ENCODE measurements at places on chromosomes 16 and 17.

GRCh38 chr17:8326511-8327302 is 12.9 kb upstream of the ODF4 start:
- no peak for DNase-seq

DNA sequence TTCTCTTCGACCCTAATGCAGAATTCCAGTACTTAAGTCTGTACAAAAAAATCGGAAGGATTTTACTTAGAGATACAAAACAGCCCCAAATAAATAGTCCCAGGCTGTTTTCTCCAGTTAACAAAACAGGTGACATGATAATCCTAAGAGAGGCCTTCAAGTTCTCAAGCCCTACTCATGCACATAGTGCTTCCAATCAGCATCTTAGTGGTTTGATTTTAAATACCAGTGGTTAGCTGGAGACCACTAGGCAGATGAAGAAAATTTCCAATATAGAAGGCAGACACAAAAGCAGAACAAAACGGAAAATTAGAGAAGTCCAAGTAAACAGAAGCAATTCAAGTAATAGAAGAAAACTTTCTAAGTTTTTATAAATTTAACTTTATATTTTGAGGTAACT is 5.2 kb upstream of the OR4D2 start:
- DNase-seq, result no peak

DNA sequence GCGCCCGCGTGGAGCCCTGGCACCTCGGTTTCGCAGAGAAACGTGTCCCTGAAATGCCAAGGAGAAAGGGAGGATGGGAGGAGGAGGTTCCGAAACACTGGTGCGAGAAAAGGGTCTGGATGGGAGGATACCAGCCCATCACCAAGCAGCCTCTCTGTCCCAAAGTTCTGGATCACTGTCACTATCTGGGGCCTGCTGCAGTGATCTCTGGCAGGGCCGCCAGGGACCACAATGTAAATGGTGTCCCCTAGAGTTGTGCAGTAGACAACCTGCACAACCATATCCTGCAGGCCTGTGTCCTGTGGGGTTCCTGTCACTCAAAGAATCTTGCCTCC is 229.3 kb downstream of the C16orf78 start:
- DNase-seq, result no peak

DNA sequence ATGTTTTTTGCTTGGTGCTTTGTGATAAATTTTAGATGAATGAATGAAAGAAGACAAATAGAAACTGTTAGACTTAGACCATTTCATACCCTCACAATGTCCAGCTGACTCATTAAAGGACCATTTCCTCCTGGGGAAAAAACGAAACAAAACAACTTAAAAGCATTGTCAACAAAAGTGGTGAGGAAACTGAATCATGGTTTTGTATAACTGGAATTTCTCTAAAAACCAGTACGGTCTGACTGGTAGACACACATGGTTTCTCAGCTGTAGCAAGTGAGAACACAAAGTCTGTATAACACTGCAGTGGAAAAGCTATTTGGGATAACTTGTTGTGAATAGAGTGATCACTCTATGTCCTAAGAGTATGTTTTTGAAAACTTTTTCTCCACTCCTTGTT is 5.3 kb upstream of the DDX52 start:
- DNase-seq, result no peak

GRCh38 chr17:39628655-39629493 is 2.1 kb downstream of the PPP1R1B start:
- no peak for DNase-seq

GRCh38 chr17:3956327-3956957 is 7.8 kb downstream of the ATP2A3 start:
- no peak for DNase-seq

GRCh38 chr17:10041287-10041612 is 136.2 kb upstream of the RCVRN start:
- DNase-seq, result no peak

DNA sequence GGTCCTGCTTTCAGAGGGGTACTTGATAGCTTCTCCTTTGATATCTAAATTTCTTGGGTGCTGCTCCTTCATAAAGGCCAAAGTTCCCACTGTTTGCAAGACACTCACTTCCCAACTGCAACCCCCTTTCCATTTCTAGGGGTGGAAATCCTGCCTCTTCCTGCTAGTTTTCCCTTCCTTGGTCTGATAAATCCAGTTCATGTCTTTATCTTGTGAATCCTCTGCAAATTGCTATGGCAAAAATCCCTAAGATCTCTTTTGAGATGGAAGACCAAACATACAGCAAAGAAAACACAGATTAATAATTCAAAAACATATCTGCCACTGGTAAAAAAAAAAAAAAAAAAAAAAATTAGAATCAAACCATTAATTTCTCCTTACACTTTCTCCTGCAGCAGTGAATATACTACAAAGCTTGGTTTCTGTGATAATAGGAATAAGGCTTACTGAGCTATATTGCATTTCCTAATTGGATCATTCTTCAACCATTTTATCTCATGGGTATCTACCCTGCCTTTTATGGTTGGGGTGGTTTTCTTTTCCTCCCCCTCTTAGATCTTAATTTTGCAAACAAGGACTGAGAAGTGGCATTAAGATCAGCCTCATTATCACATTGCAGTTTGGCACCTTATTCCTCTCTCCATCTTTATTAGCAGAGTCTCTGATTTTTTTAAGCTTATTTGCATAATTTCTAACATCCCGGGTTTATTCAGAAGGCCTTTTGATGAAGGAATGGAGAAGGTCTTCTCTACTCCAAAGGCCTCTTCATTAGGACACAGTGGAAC is 439.1 kb downstream of the XYLT1 start:
- no peak for DNase-seq

DNA sequence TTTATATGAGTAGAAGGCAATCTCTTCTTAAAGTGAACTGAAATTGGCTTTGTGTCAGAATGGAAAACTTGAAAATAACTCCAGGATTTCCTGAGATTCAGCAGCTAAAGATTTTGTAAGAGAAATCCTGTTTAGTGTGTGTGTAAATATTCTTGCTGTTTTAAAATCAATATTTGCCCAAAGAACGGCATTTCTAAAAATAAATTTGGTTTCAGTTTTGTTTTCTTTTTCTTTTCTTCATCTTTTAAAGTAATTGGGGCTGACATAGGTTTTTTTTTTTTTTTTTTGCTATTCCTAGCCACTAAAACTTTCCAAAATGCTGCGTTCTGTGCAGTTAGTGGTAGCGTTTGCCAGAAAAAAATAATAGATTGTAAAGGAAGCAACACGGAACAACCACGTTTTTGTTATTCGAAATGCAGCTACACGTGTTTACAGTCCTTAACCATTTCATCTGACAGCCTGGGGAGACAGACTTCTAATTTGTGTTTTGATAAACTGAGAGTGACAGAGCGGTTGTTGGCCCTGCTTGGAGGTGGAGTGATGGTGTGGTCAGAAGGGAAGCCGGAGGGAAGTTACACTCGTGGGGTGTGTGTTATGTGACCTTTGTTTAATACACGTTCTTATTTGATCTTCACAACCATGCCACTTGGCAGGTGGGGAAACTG is 21.6 kb upstream of the SMPD3 start:
- no peak for DNase-seq

DNA sequence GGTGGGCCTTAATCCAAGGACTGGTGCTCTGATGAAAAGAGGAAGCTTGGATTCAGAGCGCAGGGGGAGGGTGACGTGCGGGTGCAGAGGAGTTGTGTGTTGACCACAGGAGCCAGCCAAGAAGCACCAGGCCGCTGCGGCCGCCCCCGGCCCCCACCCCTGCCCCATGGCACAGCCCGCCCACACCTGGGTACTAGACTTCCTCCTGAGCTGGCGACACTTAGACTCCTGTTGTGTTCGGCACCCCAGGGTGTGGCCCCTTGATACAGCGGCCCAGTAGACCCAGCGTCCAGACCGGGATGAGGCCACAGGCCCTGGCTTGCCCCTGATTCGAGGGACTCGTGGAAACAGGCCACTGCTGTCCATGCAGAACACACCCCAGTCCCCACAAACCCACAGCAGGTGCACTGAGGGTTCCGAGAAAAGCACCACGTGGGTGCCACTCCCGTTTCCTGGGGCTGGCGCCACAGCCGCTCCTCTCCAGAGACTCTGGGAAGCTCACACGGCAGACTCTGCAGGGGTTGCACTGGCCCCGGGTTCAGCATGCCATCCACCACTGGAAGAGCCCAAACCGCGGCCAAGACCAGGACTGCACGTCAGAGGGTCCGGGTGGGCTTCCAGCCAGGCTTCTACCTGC is 5.7 kb upstream of the SNAI3 start:
- DNase-seq, result no peak

DNA sequence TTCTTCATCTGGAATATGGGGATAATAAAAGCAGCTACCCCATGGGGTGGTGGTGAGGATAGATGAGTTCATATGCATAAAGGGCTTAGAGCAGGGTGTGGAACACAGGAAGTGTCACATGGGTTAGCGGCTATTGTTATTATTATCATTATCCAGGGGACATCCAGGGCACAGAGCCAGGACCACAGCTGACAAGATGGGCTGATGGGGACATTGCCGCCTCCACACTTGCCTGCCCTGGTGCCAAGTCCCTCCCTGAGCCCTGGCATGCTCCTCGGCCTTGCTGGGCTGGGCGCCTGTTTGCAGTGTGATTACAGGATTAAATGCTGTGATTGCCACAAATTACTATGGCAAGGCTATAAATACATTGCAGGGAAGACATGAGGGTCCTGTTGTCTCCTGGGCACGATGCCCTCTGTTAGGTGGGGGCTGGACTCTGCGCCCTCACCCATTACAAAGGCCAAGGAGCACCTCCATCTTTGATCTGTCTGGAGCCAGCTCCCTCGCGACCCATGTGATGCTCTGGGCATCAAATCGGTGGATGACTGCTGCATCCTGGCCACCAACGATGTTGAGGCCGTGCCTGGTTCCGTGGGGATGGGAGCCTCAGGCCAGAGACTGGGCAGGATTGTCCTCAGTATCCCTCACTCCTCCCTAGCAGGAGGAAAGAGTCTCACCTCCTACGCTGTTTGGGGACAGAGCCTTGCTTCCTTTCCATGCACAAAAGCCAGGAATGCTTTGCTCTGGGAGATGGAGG is 43.2 kb downstream of the PIMREG start:
- DNase-seq, result no peak

- no peak for DNase-seq
Observed at GRCh38 chr17:28145348-28145747, 102.9 kb downstream of the NLK start.

Measured in activated T-cell treated with anti-CD3 and anti-CD28 coated beads for 4 hours (primary cell).